ENCODE measurements at places on chromosomes 12 and 14.

DNA sequence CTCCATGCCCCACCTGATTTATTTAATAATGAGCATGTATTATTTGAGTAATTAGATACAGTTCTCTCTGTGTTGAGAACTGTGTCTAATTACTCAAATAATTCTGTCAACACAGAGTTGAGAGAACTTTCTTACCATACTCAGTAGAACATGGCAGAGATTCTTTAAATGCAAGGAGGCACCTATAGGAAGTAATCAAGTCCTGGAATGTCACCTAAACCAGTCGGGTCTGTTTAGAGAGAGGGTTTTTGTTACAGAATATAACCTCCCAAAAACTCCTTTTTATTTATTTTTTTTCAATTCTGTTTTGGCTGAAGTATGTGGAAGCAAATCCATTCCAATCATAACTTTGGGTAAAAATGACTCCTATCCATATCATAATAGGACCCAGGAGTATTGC lies 37.5 kb upstream of the CIT start:
- no peak for DNase-seq

DNA sequence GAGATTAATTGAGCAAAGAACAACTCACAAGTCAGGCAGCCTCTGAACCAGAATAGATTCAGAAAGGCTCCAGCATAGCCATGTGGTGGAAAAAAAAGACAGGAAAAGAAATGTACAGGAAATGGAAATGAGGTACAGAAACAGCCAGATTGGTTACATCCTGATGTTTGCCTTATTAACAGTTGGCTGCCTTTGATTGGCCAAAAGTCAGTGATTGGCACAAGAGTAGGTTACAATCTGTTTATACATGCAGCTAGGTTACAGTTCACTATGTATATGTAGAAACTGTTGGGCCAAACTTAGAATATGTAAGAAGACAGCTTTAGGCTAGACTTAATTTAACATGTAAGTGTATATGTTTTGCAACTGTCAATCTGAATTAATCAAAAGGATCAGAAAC lies 118.9 kb downstream of the UNC79 start:
- no peak for DNase-seq

DNA sequence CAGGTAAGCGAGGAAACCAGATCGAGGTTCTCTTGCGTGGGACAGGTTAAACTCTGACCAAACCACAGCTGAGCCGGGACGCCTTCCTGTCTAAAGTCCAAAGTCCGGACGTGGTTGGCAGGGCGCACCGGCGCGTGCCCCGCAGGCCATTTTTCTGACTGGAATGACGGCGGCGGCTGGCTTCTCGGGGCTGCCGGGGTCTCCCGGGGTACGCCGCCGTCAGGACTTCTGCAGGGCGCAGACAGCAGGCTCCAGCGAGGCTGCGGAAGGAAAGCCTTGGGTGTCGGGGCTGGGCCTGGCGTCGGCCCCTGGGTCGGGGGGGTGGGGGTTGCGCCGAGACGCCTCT lies 32.8 kb downstream of the MIA2 start:
- no peak for DNase-seq

DNA sequence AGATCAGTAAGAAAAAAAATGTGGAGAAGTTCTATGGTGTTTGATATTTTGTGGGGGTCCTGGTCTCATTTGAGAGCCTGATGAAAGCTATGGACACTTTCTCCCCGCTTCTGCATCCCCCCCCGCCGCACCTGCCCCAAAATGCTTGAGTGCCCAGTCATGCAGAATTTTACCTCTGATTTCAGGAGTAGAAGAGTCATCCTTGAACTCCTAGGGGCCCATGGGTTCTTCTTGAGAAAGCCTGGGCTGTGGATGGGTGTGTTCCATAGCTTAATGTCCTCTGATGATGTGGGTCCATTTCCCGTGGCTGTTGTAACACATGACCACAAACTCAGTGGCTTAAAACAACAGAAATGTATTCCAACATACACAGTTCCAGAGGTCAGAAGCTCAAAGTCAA lies 248.8 kb upstream of the PWP1 start:
- DNase-seq = no peak

- DNase-seq = no peak
Measured at GRCh38 chr12:52402873-52403540, 3.1 kb downstream of the KRT82 start.

DNA sequence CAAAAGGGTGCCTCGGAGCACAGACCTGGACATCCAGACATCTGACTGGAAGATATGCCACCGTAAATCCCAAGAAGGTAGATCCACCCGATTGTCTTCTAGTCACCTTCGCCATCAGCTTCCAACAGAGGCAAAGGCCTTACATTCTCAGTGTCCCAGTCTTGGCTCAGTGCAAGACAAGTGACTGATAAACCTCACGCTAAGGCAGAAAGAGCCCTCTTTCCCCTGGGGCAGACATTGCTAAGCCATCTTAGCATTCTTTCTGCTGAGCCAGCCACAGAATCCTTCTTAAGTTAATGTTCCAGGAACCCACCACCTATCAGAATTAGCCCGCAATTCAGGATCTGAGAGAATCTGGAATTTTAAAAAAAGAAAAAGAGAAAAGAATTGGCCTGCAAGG lies 4.3 kb upstream of the PLEKHG6 start:
- no peak for DNase-seq

DNA sequence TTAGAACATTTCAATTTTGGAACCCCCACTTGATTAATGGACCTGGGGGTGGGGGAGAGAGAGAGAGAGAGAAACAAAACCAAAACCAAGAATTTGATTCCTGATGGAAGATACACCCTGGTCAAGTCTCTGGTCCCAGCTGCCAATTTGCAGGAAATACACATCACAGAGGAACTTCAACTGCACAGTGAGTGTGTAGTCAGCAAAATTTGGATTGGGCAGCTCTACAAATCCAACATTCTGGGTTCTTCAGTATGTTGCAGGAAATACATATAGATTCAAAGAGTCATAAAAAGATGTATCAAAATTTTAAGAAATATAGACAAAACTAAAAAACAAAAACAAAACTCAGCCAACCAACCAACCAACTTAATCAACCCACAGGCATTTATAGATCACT lies 17.4 kb downstream of the DNAH10 start:
- DNase-seq = no peak

- no peak for DNase-seq
Measured at GRCh38 chr14:72736786-72737559, 156.9 kb downstream of the DPF3 start.

DNA sequence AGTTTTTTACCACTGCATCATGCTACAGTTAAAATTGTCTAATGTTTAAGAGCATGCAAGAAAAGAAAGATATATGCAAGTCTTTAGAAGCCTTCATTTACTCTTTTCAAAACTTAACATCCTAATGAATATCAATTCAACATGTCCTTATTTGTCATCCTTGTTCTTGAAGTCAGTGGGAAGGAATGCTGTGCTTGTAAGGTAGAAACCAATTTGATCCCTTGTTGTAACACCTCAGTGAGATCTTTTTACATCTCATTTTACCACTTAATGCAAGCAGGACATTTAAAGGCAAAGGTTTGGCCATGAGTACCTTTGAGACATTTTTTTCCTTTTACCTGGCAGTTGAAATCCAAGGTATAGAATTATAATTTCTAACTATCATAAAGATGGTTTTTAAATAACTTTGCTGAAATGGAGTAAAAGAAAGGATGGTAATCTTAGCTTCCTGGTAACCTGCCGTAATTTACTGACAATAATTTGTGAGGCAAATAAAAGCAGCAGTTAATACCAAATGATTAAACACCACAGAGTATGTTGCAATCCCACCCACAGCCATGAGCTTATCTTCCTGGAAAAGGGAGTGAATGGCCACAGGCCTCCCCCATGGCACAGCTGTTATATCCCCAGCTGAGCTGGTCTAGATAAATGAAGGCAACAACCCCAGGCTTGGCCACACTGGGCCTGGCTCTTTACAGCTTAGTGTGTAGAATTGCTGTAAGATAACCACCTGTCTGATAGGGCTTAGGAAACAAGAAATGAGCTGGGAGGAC lies 33.2 kb upstream of the STRN3 start:
- DNase-seq = no peak

GRCh38 chr12:68137335-68137830 lies 22.2 kb downstream of the IFNG start:
- no peak for DNase-seq

DNA sequence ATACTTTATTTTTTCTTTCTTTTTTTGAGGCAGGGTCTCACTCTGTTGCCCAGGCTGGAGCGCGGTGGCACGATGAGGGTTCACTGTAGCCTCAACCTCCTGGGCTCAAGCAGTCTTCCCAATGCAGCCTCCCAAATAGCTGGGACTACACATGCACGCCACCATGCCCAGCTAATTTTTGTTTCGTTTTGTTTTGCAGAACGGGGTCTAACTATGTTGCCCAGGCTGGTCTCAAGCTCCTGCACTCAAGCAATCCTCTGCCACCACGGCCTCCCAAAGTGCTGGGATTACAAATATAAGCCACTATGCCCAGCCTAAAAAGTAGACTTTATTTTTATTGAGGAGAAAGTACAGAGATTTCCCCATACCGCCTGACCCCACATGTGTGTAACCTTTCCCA lies 4.7 kb upstream of the MSI1 start:
- DNase-seq = no peak

- no peak for DNase-seq
Measured at GRCh38 chr14:91387169-91387835, 30.3 kb downstream of the CCDC88C start.

DNA sequence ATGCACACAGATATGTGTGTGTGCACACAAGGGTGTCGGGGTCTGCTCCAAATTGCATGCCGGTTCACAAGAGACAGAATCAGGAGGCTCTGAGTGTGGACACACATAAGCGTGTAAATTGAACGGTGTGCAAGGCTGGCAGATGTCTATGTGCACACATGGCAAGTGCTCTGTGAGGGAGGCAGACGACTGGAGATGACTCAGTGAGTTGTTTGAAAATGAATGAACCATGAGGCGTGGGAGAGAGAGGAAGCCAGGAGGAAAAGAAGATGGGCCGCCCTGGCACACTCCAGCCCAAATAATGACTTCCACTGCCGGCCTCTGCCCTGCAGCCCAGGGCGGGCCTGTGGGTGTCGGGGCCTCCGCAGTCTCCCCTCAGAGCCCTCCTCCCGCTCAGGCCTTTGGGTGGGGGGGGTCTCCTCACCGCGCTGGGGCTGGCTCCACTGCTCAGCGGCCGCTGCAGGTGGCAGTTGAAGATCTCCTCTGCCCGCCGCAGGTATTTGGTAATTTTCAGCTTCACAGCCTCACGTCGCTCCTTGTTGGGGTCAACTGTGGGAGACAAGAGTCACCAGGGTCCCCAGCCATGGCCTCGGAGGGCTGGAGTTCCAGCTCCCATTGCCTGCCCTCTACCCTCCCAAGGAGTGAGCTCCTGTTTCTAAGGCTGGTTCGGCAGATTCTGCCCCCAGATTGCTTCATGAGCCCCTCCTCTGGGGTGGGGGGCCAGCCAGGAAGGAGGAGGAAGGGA lies 3.5 kb downstream of the RPS6KL1 start:
- DNase-seq = no peak

GRCh38 chr12:98819821-98820404 lies 174.8 kb downstream of the APAF1 start:
- DNase-seq = no peak

- peak; percentile 41 for DNase-seq
Measured at GRCh38 chr12:104957719-104958000, 430 bp downstream of the SLC41A2 start.

GRCh38 chr12:94689002-94689645 lies 38.8 kb upstream of the TMCC3 start:
- DNase-seq = no peak

GRCh38 chr12:25151476-25151875 lies 43.5 kb downstream of the DNAI7 start:
- DNase-seq = no peak

DNA sequence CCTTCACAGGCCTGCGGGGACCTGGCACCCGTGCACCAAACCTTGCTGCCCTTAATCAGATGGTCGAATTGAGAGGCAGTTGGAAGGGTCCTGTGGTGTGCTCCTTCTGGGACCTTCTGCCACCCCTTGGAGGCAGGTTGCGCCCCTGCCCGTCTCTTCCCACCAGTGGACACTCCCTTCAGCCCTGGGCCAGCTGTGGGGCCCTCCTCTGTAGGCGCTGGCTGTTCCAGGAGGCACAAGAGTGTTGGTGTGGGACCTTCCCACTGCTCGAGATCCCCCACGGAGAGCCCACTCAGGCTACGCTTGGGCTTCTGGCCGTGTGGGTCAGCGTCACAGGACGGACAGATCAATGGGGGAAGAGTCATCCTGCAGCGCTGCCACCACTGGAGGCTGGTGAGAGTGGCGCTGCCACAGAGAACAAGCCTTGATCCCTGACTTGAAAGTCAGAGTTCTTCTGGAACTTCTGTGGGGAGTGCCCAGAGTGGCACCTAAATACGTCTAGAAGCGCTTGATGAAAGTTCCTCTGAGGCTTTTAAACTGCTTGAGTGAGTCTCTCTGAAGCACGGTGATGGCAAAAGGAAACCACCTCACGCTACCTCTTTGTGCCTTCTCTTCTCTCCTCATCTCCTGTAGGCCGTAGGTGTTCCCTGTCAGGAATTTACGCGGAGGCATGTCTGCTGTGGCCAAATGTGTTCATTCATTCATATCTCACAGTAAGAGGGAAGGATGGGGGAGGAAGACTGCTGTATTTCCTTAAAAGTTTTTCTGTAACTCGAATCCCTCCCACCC lies 48.3 kb downstream of the TRAF3 start:
- DNase-seq = no peak

GRCh38 chr12:19938491-19938890 lies 429.8 kb upstream of the PDE3A start:
- no peak for DNase-seq

- DNase-seq = no peak
Measured at GRCh38 chr14:99242816-99243721, 28.9 kb downstream of the BCL11B start.

DNA sequence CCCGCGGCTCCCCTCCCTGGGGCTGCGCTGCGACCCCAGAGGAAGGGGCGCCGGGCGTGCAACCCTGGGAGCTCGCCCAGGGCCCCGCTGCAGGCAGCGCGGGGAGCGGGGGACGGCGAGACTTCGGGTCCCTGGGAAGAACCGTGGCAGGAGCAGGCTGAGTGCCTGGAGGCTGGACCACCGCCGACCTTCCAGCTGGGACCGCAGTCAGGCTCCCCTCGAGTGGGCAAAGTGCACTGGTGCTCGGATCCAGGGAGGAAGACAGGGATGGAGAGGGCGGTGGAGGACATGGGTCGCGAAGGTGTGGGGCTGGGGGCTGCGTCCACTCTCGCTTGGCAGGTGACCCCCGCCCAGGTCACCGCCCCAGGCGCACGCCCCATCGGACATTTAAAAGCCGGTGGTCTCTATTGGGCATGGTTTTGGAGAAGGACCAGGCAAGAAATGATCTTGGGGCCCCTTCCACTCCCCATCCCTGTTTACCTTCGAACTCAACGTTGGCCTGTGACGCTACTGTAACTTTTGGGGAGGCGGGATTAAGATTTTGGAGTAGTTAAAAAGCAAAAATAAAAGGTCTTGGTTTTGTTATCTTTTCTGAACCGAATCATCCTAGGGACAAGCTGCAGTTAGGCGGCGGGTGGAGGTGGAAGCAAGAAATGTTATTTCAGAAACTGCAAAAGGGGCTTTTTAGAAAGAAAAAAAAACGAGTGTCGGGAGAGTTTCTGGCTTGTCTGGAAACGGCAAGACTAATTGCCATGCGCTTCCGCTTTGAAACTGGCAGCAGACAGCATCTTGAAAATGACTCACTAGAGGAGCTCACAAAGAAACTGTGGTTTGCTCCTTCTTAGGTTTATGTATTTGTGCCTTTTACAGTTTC lies 1.0 kb downstream of the ELK3 start:
- peak; percentile 88 for DNase-seq

Data from RPMI8226 (cell line).